ENCODE measurements at places on chromosomes 5 and 9.

DNA sequence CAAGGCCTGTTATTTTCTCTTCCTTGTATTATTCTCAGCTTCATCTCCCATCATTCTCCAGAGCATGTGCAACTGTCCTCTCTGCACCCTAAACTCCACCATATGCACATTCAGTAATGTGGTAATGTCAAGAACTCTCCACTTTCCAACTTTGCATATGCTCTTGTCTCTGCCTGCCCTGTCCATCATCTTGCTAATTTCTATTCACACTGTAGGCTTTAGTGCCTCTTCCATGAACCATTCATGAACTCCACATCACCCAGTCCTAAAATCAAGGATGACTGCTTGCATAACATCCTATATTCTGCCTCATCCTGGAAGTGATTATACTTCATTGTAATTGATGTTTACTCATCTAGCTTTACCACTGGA, 354.8 kb downstream of the PDE4D start:
- DNase-seq: no peak

DNA sequence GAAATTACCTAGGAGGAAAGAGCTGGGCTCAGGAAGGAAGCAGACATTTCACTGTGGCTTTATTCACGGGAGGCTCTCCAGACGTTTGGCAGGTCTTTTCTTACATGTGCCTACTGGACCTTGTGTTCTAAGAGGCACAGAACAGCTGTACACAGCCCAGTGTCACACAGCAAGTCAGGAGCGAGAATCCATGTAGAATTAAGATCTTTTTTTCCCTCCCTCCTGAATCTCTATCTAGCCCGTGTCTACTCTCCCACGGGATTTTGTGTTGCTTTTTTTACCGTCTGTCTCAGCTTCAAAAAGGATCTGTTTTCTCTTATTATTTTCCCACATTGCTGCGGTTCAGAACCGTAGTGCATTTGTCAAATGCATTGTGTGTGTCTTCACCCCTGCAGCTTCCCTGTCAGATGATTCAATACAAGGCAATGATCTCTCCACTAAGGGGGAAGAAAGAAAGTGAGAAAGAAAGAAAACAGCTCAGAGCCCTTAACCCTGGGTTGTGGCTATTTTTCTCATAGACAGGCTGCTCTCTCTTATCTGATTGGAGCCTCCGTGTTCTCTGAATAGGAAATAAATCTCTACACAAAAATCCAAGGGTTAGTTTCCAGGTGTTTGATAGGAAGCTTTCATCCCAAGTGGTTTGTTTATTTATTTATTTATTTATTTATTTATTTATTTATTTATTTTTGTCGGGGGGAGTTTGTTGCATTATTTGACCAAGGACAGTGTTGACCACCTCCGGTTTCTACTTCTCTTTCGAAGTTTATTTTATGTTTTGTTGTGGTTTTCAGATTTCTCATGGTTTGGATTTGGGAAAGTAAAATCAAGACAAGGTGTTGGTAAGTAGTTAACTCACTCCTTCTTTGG, 191.0 kb downstream of the NTRK2 start:
- DNase-seq: peak; percentile 33

DNA sequence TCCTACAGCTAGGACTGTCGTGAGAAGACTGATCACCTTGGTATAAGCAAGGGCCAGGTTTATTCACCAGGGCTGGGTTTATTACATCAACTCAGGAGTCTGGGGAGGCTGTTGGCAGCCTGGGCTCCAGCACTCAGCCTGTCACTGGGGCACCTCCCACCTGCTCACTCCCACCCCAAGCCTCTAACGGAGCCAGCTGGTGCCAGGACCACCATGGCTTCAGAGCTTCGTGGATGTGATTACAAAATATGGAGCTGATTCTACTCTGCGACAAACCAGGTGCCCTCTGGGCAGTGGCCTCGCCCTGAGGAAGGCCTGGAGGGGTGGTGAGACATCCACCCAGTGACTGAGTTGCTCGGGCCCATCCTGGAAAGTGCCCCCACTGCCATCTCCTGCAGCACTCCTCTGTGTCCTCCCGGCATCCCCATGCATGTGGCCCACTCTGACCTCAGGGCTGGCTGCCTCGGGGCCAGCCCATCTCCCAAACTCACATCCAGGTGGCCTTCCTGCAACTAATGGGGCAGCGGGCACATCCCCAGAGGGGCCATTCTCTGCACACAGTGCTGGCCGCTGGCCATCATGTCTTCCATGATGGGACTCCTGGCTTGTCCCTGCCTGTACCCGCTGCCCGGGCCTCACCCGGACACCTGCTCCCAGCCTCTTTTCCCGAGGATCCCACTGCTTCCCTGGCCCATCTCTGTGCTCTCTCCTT, 49.6 kb downstream of the SECISBP2 start:
- no peak for DNase-seq

DNA sequence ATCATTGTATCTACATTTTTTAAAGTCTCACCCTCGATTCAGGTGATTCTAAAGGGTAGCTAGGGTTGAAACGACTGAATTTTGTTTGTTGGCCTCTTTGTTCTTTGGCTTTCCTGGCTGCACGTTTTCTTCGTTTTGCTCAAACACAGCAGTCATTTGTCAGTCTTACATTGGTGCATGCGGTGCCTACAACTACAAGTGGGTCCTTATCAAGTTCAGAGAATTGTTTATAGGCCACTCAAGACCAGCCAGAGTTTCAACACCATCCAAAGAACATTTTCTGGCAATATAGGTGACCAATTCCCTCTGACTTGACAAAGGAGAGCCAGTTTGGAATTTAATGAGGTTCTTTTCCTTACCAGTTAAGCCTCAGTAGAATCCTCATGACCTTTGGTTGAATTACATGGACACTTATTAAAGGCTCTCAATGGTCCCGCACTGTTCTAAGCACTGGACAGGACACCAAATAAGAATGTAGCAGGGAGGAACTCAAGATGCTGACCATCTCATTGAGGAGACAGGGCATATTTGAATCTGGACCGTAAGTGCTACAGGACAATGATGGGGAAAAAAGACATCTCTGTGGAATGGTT, 119.0 kb upstream of the DMRT1 start:
- no peak for DNase-seq

DNA sequence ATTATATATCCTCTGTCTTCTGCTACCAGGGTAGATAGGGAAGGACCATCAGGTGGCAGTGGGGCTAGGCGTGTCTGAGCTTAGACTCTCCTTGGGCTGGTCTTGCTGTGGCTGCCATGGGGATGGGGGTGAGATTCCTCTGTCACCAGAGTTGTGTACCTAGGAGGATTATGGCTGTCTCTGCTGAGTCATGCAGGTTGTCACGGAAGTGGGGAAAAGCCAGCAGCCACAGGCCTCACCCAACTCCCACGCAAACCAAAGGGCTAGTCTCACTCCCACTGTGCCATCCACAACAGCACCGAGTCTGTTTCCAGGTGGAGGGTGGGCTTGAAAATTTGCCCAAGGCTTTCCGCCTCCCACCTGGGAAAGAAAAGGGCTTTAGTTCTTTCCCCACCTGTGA, 476.1 kb downstream of the CYLC2 start:
- no peak for DNase-seq

GRCh38 chr9:69564557-69564956, 107.6 kb downstream of the APBA1 start:
- no peak for DNase-seq

DNA sequence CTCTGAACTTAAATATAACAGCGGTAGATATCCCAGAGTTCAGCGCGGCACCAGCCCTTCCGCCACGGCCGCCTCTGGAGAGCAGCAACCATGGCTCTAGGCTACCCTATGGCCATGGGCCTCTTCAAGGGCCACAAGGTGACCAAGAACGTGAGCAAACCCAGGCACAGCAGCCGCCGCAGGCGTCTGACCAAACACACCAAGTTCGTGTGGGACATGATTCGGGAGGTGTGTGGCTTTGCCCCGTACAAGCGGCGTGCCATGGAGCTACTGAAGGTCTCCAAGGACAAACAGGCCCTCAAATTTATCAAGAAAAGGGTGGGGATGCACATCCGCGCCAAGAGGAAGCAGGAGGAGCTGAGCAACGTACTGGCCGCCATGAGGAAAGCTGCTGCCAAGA, 229.0 kb downstream of the ACTL7B start:
- DNase-seq: no peak

GRCh38 chr5:168023191-168023590, 268.3 kb upstream of the WWC1 start:
- DNase-seq: no peak

GRCh38 chr5:58736214-58736613, 153.3 kb downstream of the RAB3C start:
- DNase-seq: no peak

DNA sequence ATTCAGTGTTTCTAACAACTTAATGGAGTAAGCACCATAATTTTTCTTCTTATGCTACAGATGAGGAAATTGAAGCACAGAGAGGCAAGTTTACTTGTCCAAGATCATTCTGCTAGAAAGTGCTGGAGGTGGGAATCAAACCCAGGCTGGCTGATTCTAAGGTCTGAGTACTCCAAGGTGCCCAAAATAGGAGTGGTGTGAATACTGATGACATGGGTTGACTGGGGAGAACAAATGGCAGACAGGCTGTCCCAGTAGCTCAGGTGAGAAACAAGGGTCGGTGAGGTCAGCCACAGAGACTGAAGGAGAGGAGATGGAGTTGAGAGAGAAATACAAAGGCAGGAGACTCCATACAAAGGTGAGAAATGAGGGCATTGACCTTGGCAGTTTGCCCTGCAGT, 144.5 kb upstream of the EGFLAM start:
- no peak for DNase-seq

Measured in brain pericyte (primary cell).